ENCODE measurements at places on chromosomes 7 and 10.

DNA sequence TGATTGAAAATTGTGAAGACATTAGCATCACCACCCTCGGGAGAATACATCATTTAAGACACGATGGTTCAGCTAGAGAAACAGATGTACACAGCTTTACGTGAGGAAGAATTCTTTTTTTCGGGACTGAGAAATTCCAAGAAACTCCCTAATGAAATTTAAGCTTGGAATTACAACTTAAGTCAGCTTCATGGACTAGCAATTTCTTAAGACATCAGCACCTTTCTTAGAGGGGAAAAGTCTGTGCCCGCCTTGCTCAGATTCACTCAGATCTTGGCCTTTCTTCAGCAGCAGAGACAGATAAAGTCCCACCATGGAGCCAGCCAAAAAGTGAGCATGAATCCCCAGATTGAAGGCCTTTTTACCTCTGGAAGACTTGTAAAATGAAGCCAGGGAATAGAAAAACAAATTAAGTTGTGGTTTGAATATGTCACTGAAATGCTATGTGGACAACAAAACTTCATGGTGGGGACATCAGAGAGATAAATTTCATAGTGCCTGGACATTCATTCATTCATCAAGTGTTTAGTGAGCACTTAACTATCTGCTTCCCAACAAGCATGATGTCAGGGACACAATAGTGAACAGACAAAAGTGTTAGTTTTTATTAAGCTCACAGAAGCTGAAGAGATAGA lies 32.1 kb downstream of the PRKG1 start:
- DNase-seq: no peak

GRCh38 chr7:91127959-91128358 lies 136.3 kb upstream of the FZD1 start:
- no peak for DNase-seq

DNA sequence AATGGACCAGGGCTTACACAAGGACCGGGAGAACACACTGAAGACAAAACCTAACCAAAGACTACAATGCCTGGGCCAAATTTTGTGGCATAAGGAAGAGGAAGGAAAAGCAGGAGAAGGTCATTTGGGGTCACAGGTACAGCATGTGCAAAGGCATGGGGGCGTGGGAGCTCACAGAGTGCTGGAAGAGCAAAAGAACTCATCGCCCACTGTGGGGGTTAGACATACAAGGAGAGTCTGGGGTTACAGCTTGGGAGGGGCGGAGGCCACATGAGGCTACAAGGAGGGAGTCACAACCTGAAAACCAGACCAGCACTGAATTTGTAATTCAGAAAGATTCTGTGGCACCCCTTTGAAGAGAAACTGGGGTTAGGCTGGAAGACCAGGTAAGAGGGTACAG lies 9.7 kb downstream of the PUS7 start:
- no peak for DNase-seq

GRCh38 chr7:100516135-100516812 lies 22.7 kb upstream of the AGFG2 start:
- DNase-seq: no peak

DNA sequence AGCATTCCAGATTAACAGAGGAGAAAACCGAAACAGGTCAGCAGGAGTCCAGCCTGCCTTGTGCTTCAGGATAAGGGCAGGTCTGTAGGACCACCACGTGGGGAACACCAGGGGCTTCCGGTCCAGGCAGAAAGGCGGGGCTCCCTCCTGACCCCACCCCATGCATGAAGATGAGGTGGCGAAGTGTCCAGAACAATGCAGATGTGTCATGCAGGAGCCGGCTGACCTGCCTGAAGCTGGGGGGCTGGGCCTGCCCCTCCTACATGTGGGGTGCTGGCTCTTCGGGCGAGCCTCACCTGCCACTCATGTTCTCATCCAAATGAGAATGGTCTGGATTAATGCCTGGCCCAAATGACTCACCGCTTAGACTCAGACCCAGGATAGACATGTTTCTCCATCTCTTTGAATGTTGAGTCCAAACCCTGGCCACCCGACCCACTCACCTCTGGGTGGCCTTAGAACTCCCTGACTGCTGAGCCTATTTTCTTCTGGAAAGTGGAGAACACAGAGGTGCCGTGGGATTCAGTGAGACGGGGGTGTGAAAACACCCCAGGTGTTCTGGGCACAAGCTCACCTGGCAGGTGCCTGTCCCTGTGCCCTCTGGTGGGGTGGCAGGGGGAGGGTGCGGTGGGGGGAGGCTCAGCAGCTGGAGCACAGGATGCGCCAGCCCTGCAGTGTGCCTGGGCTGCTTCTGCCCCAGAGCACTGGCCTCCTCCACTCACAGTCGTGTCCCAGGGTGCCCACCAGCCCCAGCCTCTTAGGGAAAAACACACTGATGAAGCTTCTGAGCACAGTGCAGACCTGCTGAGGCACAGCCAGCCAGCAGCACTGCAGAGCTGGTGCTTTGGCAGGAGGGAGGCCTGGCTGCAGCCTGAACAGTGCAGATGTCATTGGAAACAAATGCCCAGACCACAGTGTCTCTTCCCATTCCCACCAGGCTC lies 55.2 kb upstream of the GDF10 start:
- no peak for DNase-seq

DNA sequence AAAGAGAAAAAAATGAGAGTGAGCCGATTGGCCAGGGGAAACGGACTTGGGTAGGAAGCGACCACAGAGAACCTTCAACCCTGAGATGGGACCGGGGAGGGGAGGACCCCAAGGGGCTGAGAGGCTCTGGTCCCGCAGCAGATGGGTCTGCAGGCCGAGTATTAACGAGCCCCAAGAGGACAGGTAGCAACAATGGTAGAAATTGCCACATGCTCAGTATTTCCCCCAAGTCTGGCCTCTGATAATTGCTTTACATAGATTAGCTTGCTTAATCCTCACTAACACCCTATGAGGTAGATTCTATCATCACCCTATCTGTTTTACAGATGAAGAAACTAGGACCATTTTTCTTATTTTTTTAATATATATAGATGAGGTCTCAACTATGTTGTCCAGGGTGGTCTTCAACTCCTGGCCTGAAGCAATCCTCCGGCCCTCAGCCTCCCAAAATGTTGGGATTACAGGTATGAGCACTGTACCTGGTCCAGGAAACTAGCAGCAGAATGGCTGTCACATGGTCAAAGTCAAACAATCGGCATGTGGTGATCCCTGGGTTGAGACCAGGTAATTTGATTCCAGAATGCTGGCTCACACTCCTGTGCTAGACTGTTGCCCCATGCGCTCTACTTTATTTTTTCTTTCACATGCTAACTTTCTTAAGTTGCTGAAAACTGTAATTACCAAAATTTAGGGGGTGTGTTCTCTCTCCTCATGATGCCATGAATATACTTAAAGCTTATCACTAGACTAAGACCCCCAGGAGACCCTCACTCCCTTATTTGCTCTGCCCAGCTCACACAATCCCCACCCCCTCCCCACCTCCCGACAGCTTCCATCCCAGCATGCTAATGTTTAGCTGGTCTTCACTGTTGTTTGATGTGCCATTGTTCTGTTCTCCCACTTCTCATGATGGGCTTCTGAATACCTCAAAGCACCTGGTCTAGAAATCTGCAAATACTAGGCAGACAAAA lies 67.9 kb upstream of the AFAP1L2 start:
- DNase-seq: no peak

- no peak for DNase-seq
Observed at GRCh38 chr10:31757386-31757791, 171.2 kb downstream of the ARHGAP12 start.

DNA sequence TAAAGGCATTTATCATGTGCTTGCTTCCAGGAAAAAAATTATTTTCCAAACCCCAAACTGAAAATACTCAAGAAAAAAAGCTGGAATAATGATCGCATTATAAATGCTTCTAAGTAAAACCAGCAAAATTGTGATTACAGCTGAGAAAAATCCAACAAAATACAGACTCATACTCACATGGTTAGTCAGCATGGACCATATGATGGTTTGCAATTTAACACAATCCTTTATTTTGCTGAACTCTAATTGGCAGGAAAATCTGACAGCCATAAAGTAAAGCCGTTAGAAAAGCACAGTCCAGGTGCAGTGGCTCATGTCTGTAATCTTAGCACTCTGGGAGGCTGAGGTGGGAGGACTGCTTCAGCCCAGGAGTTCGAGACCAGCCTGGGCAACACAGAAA lies 59.6 kb downstream of the BRI3 start:
- DNase-seq: no peak

DNA sequence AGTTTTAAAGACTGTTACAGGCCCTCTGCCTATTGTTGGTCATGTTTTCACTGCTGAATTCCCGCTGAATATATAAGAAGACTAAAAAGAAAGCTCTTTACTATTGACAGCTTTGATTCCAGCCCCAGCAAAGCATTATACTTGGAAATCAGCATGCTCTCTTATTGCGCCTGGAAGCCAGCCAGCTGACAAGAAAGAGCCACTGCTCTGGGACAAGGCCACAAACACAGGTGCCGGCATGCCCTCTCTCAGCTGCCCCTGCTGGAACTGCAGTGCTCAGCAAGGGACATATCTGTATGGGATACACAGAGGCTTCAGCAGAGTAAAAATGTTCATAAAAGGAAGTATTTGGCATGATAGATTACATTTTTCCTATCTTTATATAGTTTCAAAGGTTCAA lies 523.9 kb downstream of the ADRA2A start:
- no peak for DNase-seq

- no peak for DNase-seq
Observed at GRCh38 chr10:70890917-70891431, 2.6 kb upstream of the PCBD1 start.

DNA sequence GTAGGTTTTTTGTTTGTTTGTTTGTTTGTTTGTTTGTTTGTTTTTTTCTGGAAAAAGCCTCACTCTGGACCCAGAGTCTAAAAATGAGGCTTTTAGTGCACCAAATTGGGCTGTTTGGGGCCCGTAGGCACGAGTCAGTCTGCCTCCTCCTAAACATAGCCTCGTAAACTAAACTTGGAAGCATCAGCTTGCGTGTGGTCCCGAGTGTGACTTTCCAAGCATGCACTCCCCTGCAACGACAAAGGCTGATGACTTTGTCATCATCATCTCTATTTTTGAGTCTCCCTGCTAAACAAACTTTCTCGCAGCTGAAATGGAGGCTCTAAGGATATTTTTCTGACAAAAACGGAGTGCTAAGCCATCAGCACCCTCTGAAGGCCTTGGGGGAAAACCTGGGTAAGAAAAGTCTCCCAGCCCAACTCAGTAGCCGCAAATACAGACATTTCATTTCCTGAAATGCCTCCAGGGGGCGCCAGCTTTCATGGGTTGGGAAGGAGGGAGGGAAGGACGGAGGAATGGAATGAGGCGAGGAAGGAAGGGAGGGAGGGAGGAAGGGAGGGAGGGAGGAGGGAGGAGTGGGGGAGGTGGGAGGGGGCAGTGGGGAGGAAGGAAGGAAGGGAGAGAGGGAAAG lies 245.9 kb downstream of the KCNMA1 start:
- peak; percentile 82 for DNase-seq

GRCh38 chr7:44533301-44534055 lies 7.7 kb downstream of the NPC1L1 start:
- no peak for DNase-seq

GRCh38 chr10:19629567-19629966 lies 186.7 kb upstream of the PLXDC2 start:
- peak; percentile 86 for DNase-seq
